ENCODE measurements at places on chromosomes 16 and 17. TPM values are rescaled to one million over a fixed set of nuclear protein-coding genes. Genes with fewer than 3 reads are reported as not detected.

Gene CES1
- total RNA-seq: 0.56 TPM

DNA sequence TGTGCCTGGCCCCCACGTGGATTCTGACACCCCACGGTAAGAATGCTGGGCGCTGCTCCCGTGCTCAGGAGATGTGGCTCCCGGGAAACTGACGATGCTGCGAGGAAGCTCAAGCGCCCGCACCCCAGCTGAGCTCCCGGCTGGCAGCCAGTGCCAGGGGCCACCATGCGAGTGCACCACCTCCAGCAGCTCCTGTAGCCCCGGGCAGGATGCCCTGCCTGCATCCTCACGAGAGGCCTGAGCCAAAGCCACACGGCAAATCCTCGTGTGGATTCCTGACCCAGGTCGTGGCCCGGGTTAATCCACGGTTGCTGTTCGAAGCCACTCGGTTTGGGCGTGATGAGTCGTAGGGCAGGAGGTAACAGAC is 11.6 kb upstream of the DPEP1 start:
- DNase-seq: peak; percentile 63

DNA sequence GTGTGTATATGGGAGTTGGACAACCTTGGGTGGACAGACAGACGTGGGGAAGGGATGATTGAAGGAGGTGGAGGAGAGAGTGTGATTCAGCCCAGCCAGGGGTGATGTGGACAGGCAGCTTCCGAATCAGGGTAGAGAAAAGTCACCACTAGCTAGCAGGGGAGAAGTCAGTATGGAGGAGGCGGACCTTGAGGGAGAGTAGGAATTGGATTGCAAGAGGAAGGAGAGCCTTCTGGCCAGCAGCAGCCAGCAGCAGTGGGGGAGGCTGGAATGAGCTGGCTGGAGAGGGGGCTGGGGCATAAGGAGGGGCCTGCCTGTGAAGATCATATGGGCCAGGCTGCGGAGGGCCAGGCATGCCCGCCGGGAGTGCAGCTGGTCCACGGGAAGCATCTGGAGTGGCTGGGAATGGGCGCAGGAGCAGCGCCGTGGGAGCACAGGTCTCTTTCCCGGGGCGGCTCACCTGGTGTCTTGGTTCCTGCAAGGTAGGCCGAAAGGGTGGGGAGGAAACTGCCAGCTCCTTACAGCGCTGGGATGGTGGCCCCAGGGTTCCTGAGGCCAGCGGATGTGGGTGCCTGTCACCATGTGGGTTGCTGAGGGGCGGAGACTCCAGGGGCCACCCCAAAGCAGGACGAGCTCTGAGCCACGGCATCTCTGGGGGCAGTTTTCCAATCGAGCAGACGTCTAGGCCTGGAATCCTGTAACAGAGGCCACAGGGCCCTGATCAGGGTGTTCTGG is 235.3 kb downstream of the SEC14L1 start:
- peak; percentile 80 for DNase-seq

- DNase-seq: no peak
These were observed 30.5 kb downstream of the CEP295NL start for GRCh38 chr17:78872486-78872885.

GRCh38 chr17:66292353-66292752 is 10.1 kb upstream of the PRKCA start:
- DNase-seq: no peak

GRCh38 chr16:49330562-49331201 is 42.9 kb upstream of the C16orf78 start:
- no peak for DNase-seq
